ENCODE measurements at places on chromosomes 3 and 15.
A peak's percentile ranks its signal among the peaks of the same experiment; 100 is the strongest.

DNA sequence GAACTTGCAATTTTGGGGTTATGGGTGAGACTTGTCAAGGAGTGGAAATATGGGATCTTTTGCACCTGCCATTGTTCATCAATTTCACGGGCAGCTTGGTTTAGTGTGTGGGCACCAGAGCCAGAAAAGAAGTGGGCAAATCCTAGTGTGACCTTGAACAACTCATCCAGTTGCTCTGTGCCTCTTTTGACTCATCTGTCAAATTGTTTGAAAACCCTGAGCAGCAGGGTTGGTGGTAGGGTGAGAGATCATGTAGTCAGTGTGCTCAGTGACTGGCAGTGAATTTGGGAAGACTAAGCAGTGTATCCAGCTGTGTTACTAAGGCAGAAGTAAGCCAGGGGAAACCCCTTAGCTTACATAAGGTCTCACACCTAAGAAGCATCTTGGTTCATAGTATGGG, 293.0 kb upstream of the TRIM42 start:
- DNase-seq, result no peak

DNA sequence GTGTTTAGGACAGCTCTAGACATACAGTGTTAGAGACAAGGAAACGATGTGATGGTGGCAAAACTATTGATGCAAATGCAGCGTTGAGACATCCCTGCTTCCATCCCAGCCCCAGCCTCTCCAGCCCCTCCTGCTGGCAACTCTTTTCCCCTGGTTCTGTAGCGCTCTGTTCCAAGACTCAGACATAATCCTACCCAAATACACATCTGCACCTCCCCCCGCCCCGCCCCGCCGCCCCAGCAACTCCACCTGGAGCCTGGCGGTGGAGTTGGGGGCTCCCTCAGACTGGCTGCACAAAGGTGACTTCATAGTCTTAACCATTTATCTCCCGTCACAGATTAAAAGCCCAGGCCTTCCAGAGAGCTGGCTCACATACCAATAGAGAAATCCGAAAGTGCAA, 7.2 kb upstream of the SEC22A start:
- no peak for DNase-seq

GRCh38 chr15:60594071-60594470, 115.1 kb upstream of the ICE2 start:
- no peak for DNase-seq

DNA sequence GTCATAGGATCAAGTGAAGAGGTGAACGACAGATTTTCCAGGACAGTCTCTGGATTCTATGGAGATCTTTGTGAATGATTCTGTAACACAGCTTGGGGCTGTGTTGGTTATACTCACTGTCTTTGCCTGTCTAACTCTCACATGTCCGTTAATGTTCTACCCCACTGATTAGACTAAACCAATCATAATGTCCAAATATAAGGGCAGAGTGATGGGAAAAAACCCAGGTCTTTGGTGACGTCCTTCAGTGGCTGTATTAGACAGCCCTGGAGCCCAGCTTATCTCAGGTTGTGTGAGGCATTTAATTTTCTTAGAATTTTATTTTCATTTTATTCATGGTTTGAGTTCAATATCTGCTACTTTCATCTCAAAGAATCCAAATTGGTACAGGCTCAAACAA, 59.3 kb upstream of the TRA2B start:
- DNase-seq, result no peak

- DNase-seq, result no peak
Measured at GRCh38 chr3:189598530-189599225, 32.5 kb upstream of the TP63 start.

GRCh38 chr15:69610858-69611257, 158.2 kb downstream of the RPLP1 start:
- DNase-seq, result no peak

GRCh38 chr3:87288446-87288845, 12.1 kb upstream of the POU1F1 start:
- DNase-seq, result no peak

- DNase-seq, result no peak
Measured at GRCh38 chr3:169310184-169310939, 353.1 kb downstream of the MECOM start.

GRCh38 chr3:189780546-189781270, 149.5 kb downstream of the TP63 start:
- DNase-seq, result no peak

- no peak for DNase-seq
Measured at GRCh38 chr15:67915461-67916374, 75.9 kb upstream of the RNU6-1 start.

GRCh38 chr3:178002113-178002512, 534.1 kb upstream of the KCNMB2 start:
- DNase-seq, result no peak

GRCh38 chr3:170499562-170500156, 81.0 kb downstream of the CLDN11 start:
- peak; percentile 15 for DNase-seq

GRCh38 chr15:63360170-63360569, 21.5 kb downstream of the CA12 start:
- no peak for DNase-seq

DNA sequence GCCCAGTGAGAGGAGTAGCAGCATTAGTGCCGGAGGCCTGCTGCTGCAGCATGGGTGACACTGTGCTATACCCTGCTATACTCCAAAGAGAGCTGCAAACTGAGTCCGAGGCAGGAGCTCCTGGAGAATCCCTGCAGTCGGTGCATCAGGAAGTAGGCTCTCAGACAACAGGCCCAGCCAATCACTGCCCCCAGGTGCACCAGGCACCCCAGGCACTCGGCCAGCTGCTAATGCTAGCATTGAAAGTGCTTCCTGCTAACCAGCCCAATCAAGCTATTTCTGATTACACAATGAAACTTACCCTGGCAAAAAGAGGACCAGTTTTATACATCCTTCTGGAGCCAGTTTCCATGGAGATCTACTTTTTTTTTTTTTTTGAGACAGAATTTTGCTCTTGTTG, 45.6 kb upstream of the IREB2 start:
- no peak for DNase-seq

GRCh38 chr3:14842277-14842676, 23.5 kb downstream of the FGD5 start:
- DNase-seq, result no peak

- DNase-seq, result no peak
Measured at GRCh38 chr3:15300323-15301078, 31.9 kb downstream of the SH3BP5 start.

DNA sequence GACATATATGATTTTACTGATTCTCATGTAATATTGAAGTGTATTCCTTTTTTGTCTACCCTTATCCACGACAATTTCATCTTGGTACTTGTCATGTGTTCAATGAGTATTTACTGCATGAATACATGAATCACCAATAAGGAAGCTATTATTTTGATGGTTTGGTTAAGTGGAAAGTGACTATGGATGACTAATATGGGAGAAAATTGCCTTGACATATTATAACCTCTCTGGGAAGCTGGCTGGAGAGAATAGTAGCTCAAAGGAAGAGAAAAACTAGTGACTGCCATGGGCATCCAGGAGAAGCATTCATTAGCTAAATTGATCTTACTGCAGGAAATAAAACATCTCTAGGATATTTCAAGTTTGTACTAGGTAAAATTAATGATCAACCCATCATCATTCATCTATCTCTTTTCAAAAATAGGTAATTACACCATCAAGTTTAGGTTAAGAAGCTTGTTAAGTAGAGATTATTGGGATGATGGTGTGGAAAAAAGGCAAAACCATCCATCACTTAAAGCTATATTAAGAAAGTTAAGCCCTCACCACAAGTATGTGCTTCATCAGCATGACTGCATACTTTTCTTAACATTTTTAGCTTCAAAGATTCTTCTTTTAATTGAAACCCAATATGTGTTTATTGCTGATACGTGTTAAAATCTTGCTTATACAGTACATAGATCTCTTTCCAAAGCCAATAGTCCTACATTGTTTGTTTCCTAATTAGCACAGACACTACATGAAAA, 455.2 kb upstream of the ARPP21 start:
- no peak for DNase-seq

DNA sequence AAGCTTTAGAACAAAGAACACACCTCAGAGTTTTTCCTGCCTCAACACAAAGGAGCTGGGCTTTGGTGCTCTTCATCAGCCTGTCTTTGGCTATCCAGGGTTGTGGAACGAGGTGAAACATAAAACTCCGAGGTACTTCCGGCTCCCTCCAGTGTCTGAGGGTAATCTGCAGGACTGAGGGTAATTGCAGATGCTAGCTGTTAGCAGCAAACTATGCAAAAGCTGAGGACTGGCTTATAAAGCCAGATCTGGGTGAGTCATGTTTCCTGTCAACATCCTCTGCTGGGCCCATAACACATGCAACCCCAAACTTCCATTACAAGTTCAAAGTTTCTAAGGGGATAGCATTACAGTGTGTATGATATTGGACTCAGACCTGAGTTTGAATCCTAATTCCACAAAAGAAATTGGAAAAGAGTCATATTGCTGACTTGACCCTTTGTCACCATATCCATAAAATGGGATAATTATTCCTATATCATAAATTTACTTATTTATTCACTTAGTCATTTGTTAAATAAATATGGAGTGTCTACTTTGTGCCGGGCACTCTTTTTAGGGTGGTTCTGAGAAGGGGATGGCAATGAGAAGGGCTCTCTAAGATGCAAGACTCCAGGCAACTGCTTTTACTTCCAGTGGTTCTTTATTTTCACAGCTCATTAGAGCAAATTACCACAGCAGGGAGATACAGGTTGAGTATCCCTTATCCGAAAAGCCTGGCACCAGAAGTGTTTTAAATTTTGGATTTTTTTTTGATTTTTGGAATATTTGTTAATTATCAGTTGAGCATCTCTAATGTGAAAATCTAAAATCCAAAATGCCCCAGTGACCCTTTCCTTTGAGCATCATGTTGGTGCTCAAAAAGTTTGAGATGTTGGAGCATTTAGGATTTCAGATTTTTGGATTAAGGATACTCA, 9.5 kb upstream of the TRIM69 start:
- DNase-seq, result peak; percentile 78

GRCh38 chr15:64856429-64857145, 14.9 kb downstream of the PLEKHO2 start:
- no peak for DNase-seq

GRCh38 chr15:72169921-72170611, 27.5 kb downstream of the GRAMD2A start:
- DNase-seq, result no peak

DNA sequence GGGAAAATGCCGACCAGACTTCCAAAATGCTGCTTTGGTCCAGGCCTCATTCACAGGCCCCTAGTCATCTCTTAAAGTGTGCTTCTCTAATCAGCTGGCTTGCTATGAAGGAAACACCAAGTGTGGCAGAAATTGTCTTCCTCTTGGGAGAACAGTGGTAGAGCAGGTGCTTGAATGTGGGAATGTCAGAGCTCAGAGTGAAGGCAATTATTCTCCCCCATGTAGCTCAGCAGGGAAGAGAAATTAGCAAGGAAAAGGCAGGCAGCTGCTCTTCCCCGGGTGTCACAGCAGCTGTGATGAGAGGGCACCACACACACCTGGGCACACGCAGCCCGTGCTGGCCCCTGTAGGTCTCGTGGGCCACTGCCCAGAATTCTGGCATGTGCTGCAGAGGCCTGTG, 358.5 kb downstream of the WDR72 start:
- no peak for DNase-seq

DNA sequence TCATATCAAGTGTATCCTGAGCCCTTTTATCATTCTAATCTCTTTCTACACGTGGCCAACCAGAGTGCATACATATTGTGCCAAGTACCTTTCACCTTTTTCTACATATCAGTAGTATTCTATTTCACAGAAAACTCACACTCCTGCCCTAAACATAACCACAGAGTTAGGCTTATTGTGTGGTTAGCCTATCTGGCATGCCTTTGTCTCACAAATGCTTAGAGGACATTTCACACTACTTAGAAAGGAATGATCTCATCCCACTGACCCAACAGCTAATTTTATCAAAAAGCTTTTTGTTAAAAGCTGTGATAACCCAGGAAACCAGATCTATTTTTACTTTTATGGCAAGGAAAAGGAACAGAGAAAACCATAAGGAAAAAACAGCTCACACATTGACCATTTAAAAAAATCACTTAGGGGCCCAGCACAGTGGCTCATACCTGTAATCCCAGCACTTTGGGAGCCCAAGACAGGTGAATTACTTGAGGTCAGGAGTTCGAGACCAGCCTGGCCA, 17.8 kb upstream of the MAP4 start:
- DNase-seq, result no peak
